Fibroblast of lung (primary cell): ENCODE measurements at places on chromosomes 6 and 20.

- no peak for DNase-seq
Measured at GRCh38 chr6:5732496-5732895, 274.2 kb downstream of the NRN1 start.

GRCh38 chr6:47023573-47023972 is 18.6 kb downstream of the ADGRF1 start:
- no peak for DNase-seq

DNA sequence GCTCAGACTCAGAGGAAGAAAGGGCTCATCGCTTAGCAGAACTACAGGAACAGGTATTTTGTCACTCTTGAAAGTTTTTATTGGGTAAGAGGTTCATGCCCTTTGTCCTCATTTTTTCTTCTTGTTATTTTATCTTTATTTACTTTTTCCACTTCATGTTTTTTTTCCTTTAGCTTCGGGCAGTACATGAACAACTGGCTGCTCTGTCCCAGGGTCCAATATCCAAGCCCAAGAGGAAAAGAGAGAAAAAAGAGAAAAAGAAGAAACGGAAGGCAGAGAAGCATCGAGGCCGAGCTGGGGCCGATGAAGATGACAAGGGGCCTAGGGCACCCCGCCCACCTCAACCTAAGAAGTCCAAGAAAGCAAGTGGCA is 9.5 kb downstream of the BRD2 start:
- no peak for DNase-seq

- no peak for DNase-seq
Measured at GRCh38 chr20:35490736-35491181, 35.4 kb downstream of the CEP250 start.

GRCh38 chr6:137498481-137499190 is 4.4 kb upstream of the OLIG3 start:
- DNase-seq: no peak

DNA sequence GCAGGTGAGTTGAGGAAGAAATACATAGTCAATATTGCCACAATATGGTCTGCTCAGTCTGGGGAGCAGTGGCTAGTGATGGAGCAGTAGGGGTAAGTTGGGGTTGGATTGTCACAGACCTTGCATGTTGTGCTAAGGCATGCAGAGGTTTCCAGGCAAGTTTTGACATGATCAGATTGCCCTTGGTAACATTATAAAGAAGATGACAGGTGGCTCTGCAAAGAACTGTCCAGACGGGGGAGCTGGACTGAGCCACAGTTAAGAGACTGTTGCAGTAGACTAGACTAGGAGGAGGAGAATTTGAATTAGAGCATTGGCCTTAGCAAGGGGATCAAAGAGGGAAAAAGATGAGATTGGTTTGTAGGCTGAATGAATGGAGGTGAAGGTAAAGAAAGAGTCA is 23.4 kb downstream of the ATRN start:
- DNase-seq: no peak
